ENCODE measurements at places on chromosomes 1 and 21. TPM values are rescaled to one million over a fixed set of nuclear protein-coding genes. Genes with fewer than 3 reads are reported as not detected.

DCDC2B gene
- total RNA-seq: not detected

COL6A2 gene
- total RNA-seq: 1,787 TPM

CLCA4 gene
- total RNA-seq: not detected

COL24A1 gene
- total RNA-seq: 1.8 TPM

ABL2 gene
- 53.4 TPM for total RNA-seq

CCT8 gene
- total RNA-seq: 270 TPM

OR2T29 gene
- total RNA-seq: not detected

CALML6 gene
- total RNA-seq: 0.59 TPM

PGLYRP3 gene
- not detected for total RNA-seq
